ENCODE measurements at places on chromosomes 4 and X.

GRCh38 chr4:16109256-16109655, 25.4 kb upstream of the PROM1 start:
- DNase-seq: no peak

GRCh38 chrX:11929476-11929875, 171.4 kb downstream of the MSL3 start:
- no peak for DNase-seq

- DNase-seq: no peak
Measured at GRCh38 chr4:26135331-26135730, 185.5 kb upstream of the RBPJ start.

DNA sequence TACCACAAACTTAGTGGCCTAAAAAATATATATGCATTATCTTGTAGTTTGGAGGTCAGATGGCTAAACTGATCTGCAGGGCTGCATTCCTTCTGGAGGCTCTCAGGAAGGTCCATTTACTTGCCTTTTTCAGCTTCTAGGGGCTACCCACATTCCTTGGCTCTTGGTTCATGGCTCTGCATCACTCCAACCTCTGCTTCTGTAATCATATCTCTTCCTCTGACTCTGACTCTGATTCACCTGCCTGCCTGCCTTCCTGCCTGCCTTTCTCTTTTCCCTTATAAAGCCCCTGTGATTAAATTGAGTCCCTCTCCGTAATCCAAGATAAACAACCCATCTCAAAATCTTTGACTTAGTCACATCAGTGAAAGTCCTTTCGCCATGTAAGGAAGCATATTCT, 25.0 kb upstream of the FRMPD4 start:
- DNase-seq: no peak

DNA sequence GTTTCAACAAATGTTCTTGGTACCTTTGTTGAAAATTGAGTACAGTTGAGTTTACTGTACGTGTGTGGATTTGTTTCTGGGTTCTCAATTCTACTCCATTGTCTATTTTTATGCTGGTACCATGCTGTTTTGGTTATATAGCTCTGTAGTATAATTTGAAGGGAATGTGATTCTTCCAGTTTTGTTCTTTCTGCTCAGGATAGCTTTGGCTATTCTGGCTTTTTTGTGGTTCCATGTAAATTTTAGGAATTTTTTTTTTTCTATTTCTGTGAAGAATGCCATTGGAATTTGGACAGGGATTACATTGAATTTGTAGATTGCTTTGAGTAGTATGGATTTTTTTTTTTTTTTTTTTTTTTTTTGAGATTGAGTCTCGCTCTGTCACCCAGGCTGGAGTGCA, 373.4 kb downstream of the IL15 start:
- DNase-seq: no peak

DNA sequence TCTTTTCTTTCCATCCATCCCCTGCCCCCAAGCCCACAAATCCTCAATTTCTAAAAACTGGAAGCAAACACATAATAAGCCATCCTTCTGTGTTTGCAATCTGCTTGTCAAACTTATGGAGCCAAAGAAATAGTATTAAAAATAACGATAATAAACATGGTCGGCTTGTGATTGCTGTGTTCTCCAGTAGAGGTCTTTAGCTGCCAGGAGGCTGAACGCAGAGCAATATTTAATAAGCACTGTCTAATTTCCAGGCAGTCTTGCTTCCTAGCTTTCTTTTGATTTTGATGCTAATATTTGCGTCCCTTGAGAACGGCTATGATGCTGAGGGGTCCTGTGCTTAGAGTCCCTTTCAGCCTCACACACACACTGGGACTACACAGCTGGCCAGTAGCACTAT, 3.2 kb upstream of the HELT start:
- no peak for DNase-seq

- no peak for DNase-seq
Measured at GRCh38 chr4:11039634-11040131, 355.1 kb upstream of the CLNK start.

DNA sequence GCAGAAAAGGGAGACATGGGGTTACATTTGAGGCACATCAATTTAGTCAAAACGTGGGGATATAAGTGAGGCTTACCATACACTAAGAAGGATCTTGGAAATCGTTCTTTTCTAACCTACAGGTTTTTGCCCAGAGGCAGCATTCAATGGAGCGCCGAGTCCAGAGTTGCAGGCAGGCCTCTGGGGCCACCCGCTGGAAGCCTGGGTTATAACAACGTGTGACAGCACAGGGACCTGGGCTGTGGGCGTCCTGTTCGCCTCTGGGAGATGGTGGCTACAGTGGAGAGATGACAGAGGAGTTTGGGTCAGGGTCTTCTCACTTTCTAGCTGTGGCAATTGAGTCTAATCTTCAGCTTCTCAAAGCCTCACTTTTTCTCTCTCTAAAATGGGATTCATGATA, 53.9 kb downstream of the ENPP6 start:
- DNase-seq: peak; percentile 47

DNA sequence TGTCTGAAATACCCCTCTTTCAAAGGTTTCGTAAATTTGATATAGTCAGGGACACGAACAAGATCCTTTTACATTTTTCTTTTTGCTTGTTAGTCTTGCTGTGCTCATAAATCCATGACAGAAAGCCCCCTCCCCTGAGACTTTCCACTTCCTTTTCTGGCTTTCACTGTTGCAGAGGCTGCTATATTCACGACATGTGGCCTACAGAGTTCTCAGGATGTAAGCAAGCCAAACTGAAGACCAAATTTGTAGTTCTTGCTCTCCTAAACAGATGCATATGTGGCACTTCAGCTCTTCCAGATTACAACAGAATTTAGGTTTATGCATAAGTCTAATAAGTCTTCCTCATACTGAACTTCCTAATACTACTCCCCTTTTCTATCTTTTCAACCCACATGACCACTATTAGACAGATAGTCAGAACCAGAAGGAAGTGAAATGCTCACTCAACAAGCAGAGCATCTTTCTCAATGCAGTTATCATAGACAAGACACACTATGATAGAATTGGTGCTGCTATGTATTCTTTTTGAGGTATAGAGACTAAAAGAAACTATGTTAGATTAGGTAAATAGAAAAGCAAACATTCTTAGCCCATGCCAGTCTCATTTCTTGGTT, 15.0 kb downstream of the BTK start:
- no peak for DNase-seq

DNA sequence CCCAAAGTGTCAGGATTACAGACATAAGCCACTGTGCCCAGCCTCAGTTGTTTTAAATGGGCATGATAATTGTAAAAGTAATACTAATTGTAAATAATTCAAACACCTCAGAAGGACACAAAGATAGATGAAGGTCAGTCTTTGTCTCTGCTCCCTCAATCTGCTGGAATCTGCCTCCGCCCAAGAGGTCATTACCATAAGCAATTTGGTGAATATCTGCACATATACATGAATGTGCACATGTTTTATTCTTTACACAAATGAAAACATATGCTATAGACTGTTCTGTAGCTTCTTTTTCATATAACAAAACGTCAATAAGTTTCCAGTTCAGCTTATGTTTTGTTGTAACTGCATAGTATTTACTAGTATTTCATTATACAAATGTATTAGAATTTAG, 7.0 kb downstream of the STBD1 start:
- no peak for DNase-seq

DNA sequence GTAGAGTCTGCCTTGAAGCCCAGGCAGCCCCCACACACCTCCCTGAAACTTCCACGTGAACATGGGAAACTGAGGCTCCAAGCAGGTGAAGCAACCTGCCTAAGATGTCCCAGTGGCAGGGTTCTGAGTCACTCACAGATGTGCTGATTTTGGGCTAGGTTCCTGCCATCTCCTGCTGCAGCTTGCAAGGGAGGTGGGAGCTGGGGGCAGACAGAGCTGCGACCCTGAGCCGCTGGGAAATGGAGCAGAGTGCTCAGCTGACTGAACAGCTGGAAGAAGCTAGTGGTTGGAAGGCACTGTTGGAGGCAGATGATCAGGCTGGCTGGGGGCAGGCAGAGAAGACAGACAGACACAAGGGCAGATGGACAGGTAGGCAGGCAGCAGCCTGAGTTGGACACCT, 3.6 kb upstream of the FATE1 start:
- DNase-seq: no peak

- no peak for DNase-seq
Measured at GRCh38 chr4:189084671-189085070, 856.0 kb upstream of the FRG1 start.

- no peak for DNase-seq
Measured at GRCh38 chrX:120244395-120244734, 6.2 kb upstream of the ZBTB33 start.

DNA sequence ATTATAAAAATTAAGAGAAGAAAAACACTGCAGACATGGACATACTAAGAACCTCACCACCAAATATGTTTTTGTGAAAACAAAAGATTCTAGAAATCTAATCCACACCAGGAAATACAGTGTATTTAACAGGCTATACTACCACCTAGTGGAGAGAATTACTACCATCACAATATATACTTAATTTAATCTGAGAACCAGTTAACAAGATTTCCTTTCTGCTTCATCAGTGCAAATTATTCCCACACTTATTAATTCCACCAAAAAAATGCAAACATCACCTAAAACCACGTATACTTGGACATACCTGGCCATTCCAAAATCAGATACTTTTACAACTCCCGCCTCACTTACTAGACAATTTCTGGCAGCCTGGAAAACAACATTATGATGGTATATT, 7.0 kb upstream of the TXK start:
- no peak for DNase-seq

GRCh38 chr4:28621591-28621990, 1761.0 kb downstream of the STIM2 start:
- DNase-seq: no peak

DNA sequence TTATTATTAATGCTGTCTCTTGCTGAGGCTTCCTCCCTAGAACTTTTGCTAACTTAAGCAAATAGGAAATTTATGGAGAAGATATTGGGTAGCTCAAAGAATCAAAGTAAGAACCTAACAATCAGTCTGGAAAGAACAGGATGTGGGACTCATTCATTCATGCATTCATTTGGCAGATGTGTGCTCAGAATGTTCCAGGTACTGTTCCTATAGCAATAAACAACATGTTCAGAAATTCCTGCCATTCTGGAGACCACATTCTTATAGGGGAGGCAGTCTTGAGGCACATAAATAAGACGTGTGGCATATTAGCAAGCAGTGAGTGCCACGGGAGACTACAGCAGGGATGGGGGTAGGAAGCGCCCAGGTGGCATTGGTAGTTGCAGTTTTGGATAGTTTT, 5.0 kb downstream of the GRK4 start:
- no peak for DNase-seq

- DNase-seq: no peak
Measured at GRCh38 chrX:100599456-100599855, 14.7 kb downstream of the TNMD start.

- no peak for DNase-seq
Measured at GRCh38 chrX:141468940-141469339, 115.6 kb downstream of the SPANXA1 start.

Data from renal cortex interstitium (tissue), 15 donors.